Activated CD4-positive, alpha-beta T cell treated with anti-CD3 and anti-CD28 coated beads for 36 hours (primary cell): ENCODE measurements at places on chromosomes 6 and 20. TPM values are rescaled to one million over a fixed set of nuclear protein-coding genes. Genes with fewer than 3 reads are reported as not detected.

The PLA2G7 gene
- not detected for total RNA-seq

The MTG2 gene
- 38.0 TPM for total RNA-seq

The C4B gene
- total RNA-seq, result 2.9 TPM

The SESN1 gene
- 10.0 TPM for total RNA-seq

The PPP1R16B gene
- 78.8 TPM for total RNA-seq
